ENCODE measurements at places on chromosomes 4 and X.

DNA sequence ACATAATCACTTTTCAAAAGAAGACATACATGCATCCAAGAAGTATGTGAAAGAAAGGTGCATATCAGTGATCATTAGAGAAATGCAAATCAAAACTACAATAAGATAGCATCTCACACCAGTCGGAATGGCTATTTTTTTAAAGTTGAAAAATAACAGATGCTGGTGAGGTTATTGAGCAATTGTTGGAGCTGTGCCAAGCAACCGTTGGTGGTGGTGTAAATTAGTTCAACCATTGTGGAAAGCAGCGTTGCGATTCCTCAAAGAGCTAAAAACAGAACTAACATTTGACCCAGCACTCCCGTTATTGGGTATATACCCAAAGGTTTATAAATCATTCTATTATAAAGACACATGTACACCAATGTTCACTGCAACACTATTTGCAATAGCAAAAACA lies 14.2 kb downstream of the COX7B2 start:
- no peak for DNase-seq

DNA sequence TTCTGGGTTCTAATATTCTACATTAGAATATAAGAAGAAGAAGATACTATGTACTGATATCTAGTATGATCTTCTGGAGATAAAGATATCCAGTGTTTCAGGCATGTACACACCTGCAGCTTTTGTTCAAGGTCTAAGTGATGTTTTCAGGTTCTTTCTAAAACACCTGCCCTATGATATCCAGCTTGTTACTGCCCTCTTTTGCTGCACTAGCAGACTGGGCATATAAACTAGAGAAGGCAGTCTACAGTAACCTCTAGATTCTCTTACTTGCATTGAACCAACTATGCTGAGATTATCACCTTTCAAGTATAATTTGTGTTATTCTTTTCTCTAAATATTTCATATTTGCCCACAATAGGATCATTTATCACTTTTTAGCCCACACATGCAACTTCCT lies 1.9 kb upstream of the FRYL start:
- DNase-seq, result no peak

DNA sequence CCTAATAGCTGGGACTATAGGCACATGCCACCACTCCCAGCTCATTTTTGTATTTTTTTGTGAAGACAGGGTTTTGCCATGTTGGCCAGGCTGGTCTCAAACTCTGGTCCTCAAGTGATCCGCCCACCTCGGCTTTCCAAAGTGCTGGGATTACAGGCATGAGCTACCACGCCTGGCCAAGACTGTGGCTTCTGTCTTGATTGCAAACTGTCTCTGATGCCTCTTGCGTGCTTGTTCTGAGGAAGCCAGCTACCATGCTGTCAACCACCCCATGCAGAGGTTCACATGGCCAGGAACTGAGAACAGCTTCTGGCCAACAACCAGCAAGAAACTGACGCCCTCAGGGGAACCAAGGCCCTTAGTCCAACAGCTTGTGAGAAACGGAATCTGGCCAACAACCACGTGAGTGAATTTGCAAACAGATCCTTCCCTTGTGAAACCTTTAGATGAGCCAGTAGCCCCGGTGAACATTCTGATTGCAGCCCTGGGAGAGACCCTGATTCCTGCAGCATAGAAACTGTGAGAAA lies 71.2 kb downstream of the SUPT20HL2 start:
- peak; percentile 83 for DNase-seq

DNA sequence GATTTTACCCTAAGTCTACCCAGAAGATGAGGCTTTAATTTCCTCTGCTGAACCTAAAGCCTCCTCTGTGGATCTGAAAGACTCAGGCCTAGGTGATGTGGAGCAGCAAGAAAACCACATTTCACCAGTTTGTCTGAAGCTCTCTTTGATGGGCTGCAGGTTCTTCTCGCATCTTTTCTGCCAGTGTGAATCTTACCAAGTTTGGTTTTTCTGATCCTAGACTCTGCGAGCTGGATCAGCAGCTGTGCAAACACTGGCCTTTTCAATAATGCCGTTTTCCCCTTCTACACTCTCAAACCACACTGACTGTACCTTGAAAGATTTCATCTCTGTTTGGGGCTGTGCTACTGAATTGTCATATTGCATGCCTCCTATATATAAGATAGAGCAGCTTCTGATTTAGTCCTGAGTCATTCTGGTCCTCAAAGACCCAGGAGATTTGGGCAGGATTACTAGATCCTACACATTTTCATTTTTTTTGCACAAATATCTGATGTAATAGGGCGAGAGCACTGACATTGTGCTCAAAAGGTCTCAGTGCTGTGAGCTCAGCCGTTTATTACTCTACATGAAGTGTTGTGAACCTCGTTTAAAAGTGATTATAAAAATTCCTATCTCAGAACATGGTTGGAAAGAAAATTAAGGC lies 133.6 kb upstream of the FAM9C start:
- no peak for DNase-seq

- no peak for DNase-seq
Measured at GRCh38 chr4:100106982-100107381, 83.3 kb downstream of the DDIT4L start.

GRCh38 chr4:22921936-22922335 lies 229.2 kb downstream of the GBA3 start:
- DNase-seq, result no peak

- no peak for DNase-seq
Measured at GRCh38 chrX:117998171-117998570, 118.4 kb downstream of the KLHL13 start.

DNA sequence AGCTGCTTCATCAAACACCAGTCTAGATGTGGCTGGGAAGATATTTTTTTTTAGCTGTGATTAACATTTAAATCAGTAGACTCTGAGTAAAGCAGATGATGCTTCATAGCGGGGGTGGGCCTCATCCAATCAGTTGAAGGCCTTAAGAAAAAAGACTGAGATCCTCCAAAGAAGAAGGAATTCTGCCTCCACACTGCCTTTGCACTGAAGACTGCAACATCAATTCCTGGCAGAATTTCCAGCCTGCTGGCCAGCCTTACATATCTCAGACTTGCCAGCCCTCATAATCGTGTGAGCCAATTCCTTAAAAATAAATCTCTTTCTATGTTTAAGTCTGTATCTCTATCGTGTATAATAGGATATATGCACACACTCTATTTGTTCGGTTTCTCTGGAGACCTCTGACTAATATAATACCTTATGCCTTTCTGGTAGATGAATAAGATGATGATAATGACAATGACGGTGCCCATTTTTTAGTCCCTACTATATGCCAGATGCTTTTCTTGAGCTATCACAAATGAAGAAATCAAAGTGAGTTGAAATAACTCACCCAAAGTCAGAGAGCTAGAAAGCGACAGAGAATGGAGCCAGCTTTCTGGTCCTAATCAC lies 66.1 kb upstream of the SOD3 start:
- DNase-seq, result no peak

DNA sequence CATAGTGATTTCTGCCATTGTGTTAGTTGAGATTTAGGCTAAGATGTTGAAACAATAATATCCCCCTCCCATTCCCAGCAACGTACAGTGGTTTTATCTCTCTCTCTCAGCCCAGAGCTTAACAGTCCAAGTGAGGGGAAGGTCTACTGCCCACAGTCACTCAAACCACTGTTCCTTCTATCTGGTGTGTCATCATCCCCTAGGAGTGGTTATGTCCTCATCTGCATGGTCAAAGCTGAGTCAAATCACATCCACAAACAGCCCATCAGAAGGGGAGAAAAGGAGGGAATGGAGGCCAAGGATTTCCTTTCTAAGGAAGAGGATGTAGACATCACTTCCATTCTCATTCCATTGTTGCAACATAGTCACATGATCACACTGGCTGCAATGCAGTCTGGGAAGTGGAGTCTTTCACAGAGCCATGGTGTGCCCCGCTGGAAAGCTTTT lies 42.8 kb upstream of the CHRNA9 start:
- no peak for DNase-seq

- peak; percentile 93 for DNase-seq
Measured at GRCh38 chr4:108117418-108118182, 51.1 kb downstream of the LEF1 start.

DNA sequence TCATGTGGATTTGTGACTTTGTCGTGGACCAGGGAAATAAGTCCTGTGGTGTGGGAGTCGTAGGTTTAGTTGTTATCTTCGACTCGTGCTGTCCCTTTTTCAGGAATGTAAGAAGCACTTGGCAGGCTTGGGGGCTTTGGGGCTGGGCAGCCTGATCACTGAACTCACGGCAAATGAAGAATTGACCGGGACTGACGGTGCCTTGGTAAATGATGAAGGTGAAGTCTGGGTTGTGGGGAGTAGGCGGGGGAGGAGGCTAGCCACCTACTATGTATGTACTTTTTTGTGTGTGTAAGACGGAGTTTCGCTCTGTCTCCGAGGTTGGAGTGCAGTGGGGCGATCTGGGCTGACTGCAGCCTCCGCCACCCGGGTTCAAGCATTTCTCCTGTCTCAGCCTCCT lies 1.2 kb downstream of the TAF1 start:
- DNase-seq, result peak; percentile 28

DNA sequence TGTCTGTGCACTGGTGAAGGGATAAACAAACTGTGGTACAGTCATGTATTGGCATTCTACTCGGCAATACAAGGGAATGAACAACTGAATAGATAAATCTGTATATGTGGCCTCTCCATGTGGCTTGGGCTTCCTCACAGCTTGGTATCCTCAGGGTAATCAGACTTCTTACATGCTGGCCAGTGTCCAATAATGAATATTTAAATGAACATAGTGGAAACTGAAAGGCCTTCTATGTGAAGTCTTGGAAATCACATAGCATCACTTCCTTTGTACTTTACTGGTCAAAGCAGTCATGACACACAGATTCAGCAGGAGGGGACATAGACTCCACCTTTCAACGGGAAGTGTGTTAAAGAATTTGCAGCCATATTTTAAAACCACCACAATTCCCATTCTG lies 33.4 kb upstream of the GPR101 start:
- DNase-seq, result no peak

DNA sequence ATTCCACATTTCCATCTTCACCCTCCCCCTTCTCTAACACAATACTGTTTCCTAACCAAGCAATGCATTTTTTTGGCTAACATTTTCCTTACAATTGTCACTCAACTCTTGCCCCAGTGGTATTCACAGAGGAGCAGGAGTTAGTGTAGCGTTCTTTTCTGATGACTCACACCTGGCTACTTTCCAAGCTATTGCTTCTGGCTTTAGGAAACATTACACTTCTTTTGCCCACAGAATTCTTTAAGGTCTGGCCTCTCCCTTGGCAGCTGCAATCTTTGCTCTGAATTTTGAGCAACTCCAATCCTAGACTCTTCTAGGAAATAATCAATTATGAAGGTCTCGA lies 27.5 kb upstream of the PDGFC start:
- peak; percentile 63 for DNase-seq

DNA sequence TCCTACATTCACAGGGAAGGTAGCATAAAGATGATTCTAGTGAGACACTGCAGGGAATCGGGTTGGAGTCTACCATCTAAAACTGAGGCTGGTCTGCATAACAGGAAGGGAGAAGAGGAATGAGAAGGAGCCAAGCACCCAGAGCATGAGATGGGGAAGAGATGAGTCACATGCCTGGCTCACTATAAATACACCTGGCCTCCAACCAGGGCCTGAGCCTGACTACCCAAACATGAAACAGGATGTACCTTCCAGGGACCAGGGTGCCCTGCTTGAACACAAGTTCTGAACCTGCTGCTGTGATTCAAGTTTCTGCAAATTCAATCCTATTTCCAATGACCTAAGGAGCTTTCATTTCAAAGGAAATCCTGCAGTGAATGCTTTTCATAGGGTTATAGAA lies 24.9 kb downstream of the CD99L2 start:
- no peak for DNase-seq

- DNase-seq, result no peak
Measured at GRCh38 chr4:179272282-179272681, 1830.0 kb upstream of the AGA start.

DNA sequence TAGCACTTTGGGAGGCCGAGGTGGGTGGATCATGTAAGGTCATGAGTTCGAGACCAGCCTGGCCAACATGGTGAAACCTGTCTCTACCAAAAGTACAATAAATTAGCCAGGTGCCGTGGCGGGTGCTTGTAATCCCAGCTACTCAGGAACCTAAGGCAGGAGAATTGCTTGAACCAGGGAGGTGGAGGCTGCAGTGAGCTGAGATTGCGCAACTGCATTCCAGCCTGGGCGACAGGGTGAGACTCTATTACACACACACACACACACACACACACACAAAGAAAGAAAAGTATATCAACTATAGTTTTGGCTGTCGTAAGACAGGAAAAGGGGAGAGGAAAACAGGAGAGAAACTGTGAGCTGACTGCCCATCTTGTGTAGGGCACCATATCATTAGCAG lies 171.7 kb downstream of the ADAMTS3 start:
- no peak for DNase-seq

DNA sequence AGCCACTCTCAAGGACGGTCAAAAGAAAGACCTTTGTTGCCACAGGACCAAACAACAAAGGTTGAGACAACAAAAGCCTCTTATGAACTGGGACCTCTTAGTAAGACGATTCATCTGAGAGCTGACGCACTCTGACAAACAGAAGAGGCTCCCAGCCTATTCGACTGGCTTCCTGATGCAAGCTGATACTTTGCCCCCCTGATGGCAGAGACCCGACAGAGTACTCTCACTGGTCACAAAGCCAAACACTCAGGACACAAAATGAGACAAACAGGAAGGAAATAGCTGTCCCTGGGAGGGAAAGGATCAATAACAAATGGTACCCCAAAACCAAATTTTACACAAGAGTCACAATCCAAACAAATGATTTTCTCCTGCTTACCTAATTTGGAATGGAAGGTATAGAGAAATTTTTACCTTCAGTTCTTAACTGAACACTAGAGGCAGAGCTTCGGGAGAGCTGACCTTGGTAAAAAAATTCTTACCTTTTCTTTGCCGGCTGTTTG lies 75.2 kb upstream of the PLAC8 start:
- DNase-seq, result peak; percentile 18

DNA sequence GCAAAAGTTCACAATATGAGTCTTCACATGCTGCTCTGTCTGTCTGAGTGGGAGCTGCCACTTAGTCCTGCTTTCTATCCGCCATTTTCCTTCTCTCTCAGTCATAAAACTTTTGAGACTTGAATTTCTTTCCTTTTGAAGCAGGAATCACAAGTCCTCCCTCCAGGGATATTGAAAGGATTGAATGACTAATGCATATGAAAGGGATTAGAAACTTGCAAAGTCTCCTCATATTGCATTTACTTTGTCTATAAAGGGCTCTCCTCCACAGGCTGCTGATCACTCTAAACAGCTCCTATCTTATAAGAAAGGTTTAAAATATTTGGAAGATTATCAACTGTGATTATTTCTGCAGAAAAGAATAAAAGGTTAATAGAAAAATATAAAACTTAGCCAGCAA lies 879.1 kb downstream of the ARAP2 start:
- no peak for DNase-seq

GRCh38 chr4:184329235-184329634 lies 111.6 kb upstream of the ENPP6 start:
- no peak for DNase-seq

GRCh38 chr4:151721916-151722315 lies 38.9 kb downstream of the GATB start:
- DNase-seq, result no peak
